Purkinje cell (primary cell): ENCODE measurements at places on chromosomes 1 and 21. TPM values are rescaled to one million over a fixed set of nuclear protein-coding genes. Genes with fewer than 3 reads are reported as not detected.

KRTAP12-3 gene
- not detected in 2 replicates for polyA plus RNA-seq

HSPA6 gene
- 0.62 and 0.66 TPM in 2 replicates for polyA plus RNA-seq

EPHA8 gene
- polyA plus RNA-seq, result 0.17 and 0.75 TPM in 2 replicates

TCEA3 gene
- 0.31 and 1.3 TPM in 2 replicates for polyA plus RNA-seq

APOBEC4 gene
- 0.32 TPM in 1 of 2 replicates, not detected in the other for polyA plus RNA-seq

ERMAP gene
- 0.95 and 4.3 TPM in 2 replicates for polyA plus RNA-seq

TNFRSF18 gene
- polyA plus RNA-seq, result not detected in 2 replicates

FBLIM1 gene
- 0.07 TPM in 1 of 2 replicates, not detected in the other for polyA plus RNA-seq

GNG4 gene
- 42.4 and 56.8 TPM in 2 replicates for polyA plus RNA-seq

SCAF4 gene
- polyA plus RNA-seq, result 4.7 and 4.9 TPM in 2 replicates

DYNLT5 gene
- 2.7 and 2.8 TPM in 2 replicates for polyA plus RNA-seq

ANGPTL7 gene
- polyA plus RNA-seq, result not detected in 2 replicates

LEPROT gene
- polyA plus RNA-seq, result 8.0 and 10.4 TPM in 2 replicates

C1orf122 gene
- 14.1 and 22.0 TPM in 2 replicates for polyA plus RNA-seq

IQGAP3 gene
- polyA plus RNA-seq, result 0.07 and 0.09 TPM in 2 replicates

EFNA3 gene
- 2.2 and 6.2 TPM in 2 replicates for polyA plus RNA-seq

SPRR1B gene
- not detected in 2 replicates for polyA plus RNA-seq

SLC2A5 gene
- polyA plus RNA-seq, result 1.9 and 4.4 TPM in 2 replicates

BARHL2 gene
- polyA plus RNA-seq, result 0.15 TPM in 1 of 2 replicates, not detected in the other

CD1C gene
- not detected in 2 replicates for polyA plus RNA-seq

HSD3B1 gene
- not detected in 2 replicates for polyA plus RNA-seq

ALG6 gene
- polyA plus RNA-seq, result 10.7 and 13.6 TPM in 2 replicates

INKA2 gene
- polyA plus RNA-seq, result 2.1 and 2.9 TPM in 2 replicates

RHOU gene
- polyA plus RNA-seq, result 0.57 and 1.1 TPM in 2 replicates

RAD54L gene
- not detected in 2 replicates for polyA plus RNA-seq

RO60 gene
- 101 and 123 TPM in 2 replicates for polyA plus RNA-seq

PINK1 gene
- polyA plus RNA-seq, result 57.3 and 86.9 TPM in 2 replicates

EYA3 gene
- 14.8 and 15.8 TPM in 2 replicates for polyA plus RNA-seq

AADACL3 gene
- not detected in 2 replicates for polyA plus RNA-seq

LDLRAD1 gene
- not detected in 2 replicates for polyA plus RNA-seq

CFHR5 gene
- 0.34 TPM in 1 of 2 replicates, not detected in the other for polyA plus RNA-seq

FCRL5 gene
- not detected in 2 replicates for polyA plus RNA-seq

ITGB2 gene
- polyA plus RNA-seq, result not detected in 2 replicates

NTRK1 gene
- not detected in 2 replicates for polyA plus RNA-seq

GGPS1 gene
- 79.5 and 87.1 TPM in 2 replicates for polyA plus RNA-seq

SELE gene
- not detected in 2 replicates for polyA plus RNA-seq

SUSD4 gene
- polyA plus RNA-seq, result 153 and 160 TPM in 2 replicates

MRPL9 gene
- polyA plus RNA-seq, result 68.3 and 96.2 TPM in 2 replicates

PRDM16 gene
- polyA plus RNA-seq, result not detected in 2 replicates

REN gene
- not detected in 2 replicates for polyA plus RNA-seq

MTARC1 gene
- 7.8 and 9.6 TPM in 2 replicates for polyA plus RNA-seq

C4BPA gene
- 0.11 TPM in 1 of 2 replicates, not detected in the other for polyA plus RNA-seq
